SJSA1 (cell line): ENCODE measurements at places on chromosomes 16 and 17. TPM values are rescaled to one million over a fixed set of nuclear protein-coding genes. Genes with fewer than 3 reads are reported as not detected.

Gene MT1F
- not detected in 2 replicates for total RNA-seq

- DNase-seq = no peak
Measured at GRCh38 chr16:622920-623280, 7.9 kb upstream of the WFIKKN1 start.

GRCh38 chr16:64206862-64207261 lies 915.0 kb downstream of the CDH11 start:
- no peak for DNase-seq

DNA sequence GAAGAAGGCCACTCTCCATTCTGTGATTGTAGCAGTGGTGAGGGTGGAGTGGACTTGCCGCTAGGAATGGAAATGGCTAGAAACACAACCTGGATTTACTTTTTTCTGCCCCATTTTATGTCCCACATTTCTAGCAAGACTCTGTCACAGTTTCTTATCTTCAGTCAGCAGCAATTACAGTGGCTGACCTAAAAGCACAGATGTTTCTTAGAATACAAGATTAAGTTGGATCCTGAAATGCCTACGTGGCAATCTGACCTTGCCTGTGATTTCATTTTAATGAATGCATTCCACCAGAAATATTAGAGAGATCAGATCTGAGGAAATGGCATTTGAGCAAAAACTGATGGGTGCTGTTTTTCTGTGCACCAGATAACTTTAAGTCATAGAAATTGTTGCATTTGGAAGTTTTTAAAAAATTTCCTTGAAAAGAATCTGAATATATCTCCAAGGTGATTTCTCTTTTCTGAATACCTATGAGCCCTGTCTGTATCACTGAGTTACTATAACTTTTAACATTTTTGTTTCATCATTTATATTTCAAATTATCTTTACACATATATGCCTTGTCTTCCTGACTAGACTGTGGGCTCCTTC lies 5.4 kb downstream of the HEATR3 start:
- DNase-seq = no peak

- DNase-seq = no peak
Measured at GRCh38 chr16:50992350-50993032, 158.6 kb downstream of the SALL1 start.

Gene SSTR5
- total RNA-seq = not detected in 2 replicates

- no peak for DNase-seq
Measured at GRCh38 chr17:38745545-38745944, 2.6 kb downstream of the PCGF2 start.

- peak; percentile 83 for DNase-seq
Measured at GRCh38 chr17:8151120-8151640, 1.0 kb downstream of the PER1 start.

Gene SLC38A8
- total RNA-seq = not detected in 2 replicates

- DNase-seq = no peak
Measured at GRCh38 chr16:2040041-2040786, 7.4 kb downstream of the NTHL1 start.

- no peak for DNase-seq
Measured at GRCh38 chr17:49406421-49407061, 8.1 kb downstream of the PHB1 start.

DNA sequence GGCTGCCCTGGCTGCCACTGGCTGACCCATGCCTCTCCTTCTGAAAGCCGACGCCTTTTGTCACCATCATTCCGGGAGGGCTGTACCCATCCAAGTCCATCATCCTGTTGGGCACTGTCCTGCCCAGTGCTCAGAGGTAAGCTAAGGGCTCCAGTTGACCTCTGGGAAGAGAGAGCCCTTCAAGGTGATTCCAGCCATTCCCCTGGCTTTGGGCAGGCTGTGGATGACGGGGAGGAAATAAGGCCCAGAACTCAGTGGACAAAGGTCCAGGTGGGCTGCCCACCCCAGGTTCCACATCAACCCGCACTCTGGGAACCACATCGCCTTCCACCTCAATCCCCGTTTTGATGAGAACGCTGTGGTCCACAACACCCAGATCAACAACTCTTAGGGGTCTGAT lies 45.8 kb downstream of the NOS2 start:
- DNase-seq = no peak

Gene EPX
- total RNA-seq = not detected in 2 replicates

DNA sequence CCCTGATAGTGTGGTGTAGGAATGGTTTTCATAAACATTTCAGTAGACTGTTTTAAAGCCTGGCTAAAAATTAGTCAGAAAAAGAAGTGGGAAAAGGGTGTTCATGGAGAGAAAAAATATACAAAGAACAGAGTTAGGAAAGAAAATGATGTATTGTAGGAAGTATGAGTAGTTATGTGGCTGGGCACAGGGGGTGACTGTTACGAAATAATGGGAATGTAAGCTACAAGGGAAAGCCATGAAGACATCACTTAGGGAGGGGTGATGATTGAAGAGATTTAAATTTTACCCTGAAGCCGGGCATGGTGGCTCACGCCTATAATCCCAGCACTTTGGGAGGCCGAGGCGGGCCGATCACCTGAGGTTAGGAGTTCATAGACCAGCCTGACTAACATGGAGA lies 55.3 kb downstream of the NUP88 start:
- DNase-seq = no peak

Gene SCIMP
- not detected in 2 replicates for total RNA-seq

GRCh38 chr16:51818342-51818944 lies 667.4 kb upstream of the SALL1 start:
- DNase-seq = peak; percentile 50

Gene KRT39
- not detected in 2 replicates for total RNA-seq

Gene TMEM220
- 1.4 and 2.8 TPM in 2 replicates for total RNA-seq

- no peak for DNase-seq
Measured at GRCh38 chr16:56041556-56042140, 149.6 kb upstream of the GNAO1 start.

Gene MRPS7
- total RNA-seq = 91.5 and 113 TPM in 2 replicates
